ENCODE measurements at places on chromosomes 7 and 10.

DNA sequence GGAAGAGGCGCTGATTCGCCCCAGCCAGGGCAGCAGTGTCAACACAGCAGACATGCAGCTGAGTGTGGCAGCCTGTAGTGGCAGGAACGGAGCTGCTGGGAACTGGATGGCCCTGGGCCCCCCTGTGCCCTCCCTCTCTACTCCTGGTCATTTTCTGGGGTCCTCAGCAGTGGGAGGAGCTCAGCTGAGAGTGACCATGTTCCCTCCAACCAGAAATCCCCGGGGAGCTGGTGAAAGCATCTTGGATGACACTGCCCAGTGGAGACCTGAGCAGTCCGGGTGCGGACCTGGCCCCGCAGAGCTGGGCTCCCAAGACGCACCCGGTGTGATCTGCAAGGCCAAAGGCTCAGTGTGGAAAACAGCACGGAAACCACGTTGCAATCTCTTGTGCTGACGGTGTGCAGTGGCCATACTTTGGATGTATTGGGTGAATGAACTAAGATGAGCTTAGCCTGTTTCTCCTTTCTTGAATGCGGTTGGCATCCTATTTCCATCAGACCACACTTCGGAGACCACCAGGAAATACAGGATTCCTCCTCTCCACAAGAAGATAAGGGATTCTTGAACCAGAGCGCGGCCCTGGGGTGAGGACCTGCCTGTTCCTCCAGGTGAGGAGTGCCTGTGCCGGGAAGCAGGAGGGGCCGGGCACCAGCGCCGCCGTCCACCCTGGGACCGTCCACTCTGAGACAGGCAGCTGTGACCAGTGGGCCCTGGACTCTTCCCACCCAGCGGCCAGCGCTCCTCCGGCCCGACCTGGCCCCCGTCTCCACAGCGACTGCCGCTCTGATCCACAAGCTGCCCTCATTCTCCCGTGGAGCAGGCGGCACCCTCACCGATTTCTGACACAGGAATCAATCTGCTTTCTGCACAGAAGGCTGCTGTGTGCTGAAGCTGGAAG is 93.5 kb upstream of the DIP2C start:
- DNase-seq, result no peak

- DNase-seq, result no peak
Measured at GRCh38 chr10:74382663-74383062, 231.6 kb downstream of the ADK start.

DNA sequence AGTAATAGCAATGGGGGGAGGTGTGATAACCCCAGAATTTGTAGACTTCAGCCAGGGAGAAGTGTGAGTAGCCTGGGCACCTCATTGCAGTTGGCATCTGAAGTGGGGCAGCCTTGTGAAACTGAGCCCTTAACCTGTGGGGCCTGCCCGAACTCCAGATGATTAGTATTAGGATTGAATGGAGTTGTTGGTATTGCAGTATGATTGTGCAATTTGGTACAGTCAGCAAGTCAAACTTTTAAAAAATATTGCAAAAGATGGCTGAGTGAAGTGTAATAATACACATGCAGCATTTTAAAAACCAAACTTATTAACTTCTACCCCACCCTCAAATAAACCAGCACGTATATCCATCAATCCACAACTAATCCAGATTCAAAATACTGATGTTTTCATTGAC is 9.3 kb downstream of the RBM33 start:
- DNase-seq, result no peak

- DNase-seq, result no peak
Measured at GRCh38 chr7:95318501-95319100, 5.7 kb downstream of the PON1 start.

DNA sequence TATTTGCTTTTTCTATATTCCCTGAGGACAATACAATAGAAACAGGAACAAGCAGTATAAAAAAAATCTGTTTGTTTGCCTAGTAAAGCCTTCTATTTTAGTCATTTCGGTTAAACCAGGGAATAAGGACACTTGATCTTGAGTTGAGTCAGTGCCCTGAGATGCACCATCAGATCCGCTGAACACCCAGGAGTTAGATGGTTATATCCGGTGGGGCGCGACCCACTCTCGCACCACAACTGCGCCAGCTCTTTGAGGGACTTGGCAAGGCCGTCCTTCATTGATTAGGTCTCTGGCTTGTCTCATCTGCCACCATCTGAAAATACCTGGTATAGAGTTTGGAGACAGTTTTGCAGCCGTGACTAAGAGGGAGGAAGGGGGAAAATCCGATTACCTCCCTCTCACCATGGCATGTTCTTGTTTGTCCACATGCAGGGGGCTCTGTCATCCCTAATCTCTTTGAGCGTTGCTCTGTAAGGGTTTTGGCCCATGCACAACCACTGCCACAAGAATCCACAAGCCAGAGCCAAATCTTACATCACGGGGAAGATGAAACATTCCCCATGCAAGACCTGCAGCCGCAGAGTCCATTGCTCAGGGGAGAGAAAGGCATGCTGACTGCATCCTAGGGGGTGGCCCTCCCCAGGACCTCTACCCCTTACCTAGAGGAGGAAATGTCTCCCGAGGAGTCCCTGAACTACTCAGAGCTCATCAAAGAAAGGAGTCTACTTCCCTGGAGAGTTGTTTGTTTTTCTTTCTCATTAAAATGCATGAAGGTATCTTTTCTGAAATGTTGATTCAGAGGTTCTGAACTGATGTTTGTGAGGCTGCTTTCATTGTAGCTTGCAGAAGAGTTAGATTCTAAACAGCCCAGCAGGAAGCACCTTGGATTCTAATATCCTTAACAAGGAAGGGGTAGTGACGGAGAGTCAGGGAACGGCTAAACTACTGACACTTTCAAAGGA is 101.6 kb upstream of the FAM171A1 start:
- DNase-seq, result no peak

DNA sequence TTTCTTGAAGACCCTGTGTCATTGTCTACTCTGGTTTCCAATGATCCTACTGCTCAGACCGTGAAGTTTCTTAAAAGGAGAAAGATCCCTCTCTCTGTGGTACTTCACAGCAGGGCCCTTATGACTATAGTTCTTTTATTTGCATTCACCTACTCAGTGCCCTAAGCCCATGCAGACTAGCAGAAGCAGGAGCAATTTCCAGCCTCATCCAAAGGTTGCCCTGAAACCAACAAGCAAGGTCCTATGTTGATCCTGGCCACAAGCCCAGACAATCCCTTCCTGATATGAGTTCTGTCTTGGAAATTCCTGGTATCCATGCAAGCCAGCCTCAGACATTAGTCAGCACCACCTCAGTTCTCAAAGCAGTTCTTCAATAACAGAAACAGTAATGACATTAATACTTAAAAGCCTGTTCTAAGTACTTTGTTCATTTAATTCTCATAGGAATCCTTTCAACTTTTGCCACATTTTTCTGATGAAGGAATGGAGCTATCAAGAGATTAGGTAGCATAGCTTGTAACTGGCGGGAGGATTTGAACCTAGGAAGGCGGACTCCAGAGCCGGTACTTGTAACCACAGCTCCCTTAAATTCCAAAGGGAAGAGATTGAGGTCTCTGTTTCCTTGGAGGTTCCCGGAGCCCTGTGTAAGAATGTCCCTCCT is 58.1 kb upstream of the ST8SIA6 start:
- no peak for DNase-seq

DNA sequence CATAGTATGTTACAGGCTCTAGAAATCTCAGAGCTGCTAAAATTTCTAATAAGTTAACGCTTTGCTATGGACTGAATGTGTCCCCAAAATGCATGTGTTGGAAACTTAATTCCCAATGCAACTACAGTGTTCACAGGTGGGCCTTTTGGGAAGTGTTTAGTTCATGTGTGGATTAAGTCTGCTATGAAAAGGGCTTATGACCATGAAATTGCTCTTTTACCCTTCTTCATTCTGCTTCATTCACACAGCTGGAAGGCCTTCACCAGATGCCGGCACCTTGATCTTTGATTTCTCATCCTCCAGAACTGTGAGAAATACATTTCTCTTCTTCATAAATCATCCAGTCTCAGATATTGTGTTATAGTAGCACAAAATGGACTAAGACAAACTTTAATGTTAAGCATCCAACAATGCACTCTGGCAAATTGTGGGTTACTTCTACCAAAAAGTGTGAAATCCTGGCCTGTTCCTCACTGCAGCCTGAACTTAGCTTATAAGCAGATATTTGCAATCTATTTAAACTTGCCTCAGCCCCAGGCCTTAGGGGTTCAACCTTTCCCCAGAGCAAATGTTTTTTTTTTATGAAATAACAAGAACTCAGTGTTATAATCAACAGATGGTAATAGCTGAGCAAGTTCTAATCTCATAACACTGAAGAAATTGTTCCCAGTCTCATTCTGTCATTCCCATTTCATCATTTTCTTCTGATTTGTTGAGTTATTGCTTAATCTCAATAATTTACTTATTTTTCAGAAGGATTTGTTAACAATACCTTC is 523.6 kb downstream of the KIF20B start:
- DNase-seq, result no peak

GRCh38 chr7:132034748-132035416 is 478.5 kb upstream of the PODXL start:
- no peak for DNase-seq

DNA sequence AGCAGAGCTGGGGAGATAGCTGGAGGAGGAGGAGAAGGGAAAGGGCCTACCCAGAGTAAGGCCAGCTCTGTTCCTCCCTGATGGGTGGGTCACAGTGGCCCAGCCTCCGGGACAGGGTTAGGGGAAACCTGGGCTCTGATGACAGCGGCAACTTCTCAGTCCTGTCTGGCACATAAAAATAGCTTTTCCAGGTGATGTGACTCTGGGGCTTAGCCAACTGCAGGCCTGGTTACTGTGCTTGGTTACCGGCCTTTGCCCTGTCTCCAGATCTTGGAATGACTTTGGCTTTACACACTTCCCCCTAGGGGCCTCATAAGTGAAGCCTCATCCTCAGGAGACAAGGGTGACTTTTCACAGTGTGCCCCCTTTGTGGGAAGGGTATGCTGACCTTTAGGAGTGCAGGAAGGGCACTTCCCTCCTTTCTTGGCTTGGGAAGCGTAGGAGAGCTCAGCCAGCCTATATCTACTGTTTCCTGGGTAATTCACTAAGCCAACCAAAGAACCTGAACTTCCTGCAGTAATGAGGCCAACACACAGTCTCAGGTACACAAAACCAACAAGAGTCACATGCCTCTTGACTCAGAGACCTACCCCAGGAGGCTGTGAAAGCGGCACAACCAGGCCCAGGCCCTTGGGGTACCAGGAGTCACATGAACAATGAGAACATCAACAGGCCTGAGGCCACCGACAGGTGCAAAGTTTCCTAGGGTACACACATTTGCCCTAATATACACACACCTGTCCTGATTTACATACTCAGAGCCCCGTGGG is 11.7 kb upstream of the HILPDA start:
- no peak for DNase-seq

DNA sequence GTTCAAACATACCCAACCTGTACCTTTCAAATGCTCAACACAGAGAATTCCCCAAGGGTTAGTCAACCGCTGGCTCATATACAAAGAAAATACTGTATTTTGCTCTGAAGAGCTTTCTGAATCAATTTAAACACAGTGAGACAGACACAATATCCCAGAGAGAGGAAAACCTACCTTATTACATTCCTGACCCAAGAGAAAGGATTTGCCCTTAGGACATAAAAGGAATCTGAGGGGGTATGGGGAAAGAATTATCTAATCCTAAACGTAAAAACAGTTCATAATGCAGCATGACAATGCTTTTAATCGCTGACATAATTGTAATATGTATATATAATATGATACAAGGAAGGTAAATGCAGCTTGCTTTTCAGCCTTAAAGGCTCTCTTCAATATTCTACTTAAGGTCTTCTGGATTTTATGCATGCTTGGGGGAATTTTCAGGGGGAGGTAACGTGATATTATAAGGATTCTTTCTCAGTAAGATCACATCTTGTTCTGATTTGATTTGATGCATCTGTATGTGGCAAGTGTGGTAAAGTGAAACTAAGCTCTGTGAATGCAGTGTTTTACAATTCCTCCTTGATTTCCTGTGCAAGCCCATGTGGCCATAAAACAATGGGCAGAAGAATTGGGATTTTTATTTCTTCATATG is 240.5 kb downstream of the GLI3 start:
- no peak for DNase-seq

DNA sequence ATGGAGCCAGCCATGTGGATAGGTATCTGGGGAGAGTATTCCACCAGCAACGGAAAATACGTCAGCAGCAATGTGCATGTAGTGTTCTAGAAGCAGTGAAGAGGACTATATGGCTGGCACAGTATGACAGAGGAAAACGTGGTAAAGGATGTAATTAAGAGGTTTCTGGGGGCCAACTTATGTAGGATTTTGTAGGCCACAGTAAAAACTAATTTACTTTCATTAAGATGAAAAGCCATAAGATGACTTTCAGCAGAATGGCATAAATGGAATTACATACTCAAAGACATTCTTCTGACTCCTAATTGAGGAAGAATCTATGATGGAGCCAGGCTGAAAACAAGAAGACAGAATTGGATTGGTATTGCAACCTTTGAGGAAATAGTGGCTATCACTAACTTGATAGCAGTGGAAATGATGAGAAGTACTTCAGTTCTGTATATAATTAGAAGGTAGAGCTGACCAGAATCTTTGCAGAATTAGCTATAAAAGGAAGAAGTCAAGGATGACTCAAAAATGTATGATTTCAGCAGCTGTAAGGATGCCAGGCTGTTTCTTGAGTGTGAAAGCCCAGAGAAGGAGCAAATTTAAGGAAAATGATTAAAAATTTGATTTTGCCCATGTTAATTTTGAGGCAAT is 156.7 kb downstream of the MBL2 start:
- no peak for DNase-seq

- DNase-seq, result no peak
Measured at GRCh38 chr7:20964281-20964918, 177.7 kb upstream of the SP8 start.

GRCh38 chr10:97596101-97597082 is 6.9 kb downstream of the C10orf62 start:
- DNase-seq, result no peak

GRCh38 chr10:61486738-61487396 is 33.7 kb upstream of the TMEM26 start:
- no peak for DNase-seq

DNA sequence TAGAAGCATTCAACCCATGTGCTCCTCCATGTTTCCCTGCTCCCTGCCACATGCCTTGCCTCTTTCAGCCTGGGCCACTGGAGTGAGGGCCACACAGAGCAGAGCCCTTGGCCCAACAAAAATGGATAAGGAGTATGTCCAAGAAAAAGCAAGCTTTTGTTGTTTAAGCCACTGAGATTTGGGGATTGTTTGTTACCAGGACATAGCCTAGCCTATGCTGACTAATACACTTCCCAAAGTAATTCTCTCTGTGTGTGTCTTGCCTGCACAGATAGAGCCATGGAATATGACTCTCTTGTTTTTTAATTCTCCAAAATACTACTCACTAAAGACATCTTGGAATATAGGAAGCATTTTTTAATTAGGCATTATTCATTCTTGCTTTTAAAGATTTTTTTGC is 13.5 kb upstream of the ITIH2 start:
- no peak for DNase-seq

DNA sequence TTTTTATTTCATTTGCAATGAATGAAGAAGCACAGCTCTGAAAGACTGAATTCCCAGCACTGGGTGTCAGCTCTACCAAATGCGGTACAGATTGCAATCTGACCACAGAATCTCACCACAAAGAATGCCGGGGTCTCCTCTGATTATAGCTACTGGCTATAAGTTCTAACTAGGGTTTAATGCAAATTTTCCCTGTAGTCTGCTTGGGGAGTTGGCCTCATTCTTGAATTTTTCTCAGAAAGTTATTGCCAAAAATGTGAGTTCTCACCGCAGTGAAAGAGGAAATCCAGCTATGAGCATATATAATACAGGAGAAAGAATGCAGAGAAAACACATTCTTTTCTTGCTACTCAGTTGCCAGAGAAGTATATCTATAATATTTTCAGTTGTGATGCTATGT is 1255.7 kb upstream of the LRRTM3 start:
- no peak for DNase-seq

- no peak for DNase-seq
Measured at GRCh38 chr7:583410-584121, 63.9 kb upstream of the PDGFA start.
